Stimulated activated CD4-positive, alpha-beta T cell treated with anti-CD3 and anti-CD28 coated beads, Interleukin-1b, Interleukin-23, amount 100 ng/mL, for 1 hour (primary cell): ENCODE measurements at places on chromosomes 7 and 10.

DNA sequence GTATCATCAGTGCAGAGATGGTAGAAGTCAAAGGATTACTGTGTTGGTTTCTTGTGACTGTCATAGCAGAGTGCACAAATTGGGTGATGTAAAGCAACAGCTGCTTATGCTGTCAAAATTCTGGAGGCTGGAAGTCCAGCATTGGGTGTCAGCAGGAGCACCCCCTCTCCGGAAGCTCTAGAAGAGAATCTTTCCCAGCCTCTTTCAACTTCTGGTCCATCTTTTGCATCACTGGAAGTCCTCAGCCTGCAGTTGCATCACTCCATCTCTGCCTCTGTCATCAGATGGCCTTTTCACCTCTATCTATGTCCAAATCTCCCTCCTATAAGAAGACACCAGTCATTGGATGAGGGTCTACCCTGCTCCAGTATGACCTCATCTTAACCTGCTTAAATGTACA lies 35.8 kb upstream of the GALNTL5 start:
- DNase-seq: no peak

DNA sequence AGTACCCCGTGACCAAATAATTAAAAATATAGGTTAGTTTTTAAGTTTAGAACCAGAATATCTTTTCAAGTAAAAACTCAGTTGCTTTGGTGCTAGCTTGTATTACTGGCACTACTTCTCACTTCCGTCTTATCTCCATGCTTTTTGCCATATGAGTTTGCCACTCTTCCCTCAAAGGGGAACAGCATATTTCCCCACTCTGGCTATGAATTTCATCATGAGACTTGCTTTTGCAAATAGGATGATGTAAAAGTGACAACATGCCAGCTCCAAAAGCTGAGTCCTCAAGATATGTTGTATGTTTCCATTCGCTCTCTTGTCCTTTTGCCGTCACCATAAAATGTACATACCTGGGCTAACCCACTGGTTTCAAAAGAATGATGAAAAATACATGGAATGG lies 178.1 kb upstream of the SEMA3A start:
- DNase-seq: no peak

DNA sequence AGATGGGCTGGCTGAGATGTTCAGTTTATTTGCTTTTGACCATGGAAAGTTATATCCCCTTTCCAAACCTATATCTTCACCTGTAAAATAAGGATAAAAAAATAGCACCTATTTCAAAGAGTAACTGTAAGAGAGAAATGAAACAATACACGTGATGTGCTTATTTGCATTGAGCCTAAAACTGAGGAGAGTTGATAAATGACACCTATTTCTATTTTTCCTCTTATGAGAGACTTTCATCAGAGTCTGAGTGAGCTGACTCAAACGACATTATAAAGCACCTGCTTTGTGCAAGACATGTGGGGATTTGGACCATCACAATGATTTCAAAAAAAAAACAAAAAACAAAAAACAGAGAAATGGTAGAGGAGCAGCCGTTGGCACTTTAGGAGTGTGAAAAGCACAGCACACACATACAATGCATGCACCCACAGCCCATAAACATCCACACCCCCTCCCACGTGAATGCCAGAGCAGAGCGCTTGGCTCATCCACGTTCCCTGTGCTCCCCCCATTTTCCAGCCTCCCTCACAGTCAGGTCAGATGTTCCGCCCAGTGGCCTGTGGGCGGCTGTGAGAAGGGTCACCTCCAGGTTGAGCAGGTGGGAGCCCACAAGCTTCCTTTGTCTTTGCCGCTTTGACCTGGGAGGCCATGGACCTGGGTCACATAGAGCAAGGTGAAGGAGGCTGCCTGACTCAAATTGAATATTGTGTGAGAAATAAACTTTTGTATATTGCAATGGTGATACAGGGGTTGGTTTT lies 253.2 kb upstream of the ZNF32 start:
- no peak for DNase-seq

GRCh38 chr10:101032637-101033224 lies 1.7 kb downstream of the SFXN3 start:
- DNase-seq: no peak

DNA sequence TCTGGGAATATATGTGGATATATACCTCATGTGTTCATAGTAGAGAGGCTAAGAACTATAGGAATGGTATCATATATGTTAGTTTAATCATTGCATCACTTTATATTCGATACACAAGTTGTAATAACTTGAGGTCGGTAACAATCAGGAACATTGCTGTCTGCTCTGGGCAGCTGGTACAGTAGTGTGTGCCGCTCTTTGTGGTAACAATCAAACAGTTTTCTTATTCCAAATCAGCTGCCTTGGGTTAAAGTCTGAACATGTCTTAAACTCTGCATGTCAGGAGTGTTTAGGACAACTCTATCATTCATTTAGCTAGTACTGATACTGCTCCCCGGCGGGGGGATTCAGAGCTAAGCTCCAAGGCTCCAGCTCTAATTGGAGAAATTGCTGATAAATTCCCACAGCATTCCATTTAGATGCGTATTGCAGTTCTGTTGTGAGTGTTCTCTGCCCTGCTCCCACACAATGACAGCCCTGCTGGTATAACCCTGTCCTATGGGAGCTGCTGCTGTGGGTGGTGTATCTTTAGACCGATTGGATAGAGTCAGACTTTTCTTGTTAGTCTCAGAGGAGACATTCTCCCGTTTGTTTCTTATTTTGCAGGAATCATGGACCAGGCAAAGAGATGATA lies 707.5 kb upstream of the FZD8 start:
- DNase-seq: no peak

- DNase-seq: no peak
Observed at GRCh38 chr10:89374713-89375141, 3.1 kb upstream of the IFIT1B start.

DNA sequence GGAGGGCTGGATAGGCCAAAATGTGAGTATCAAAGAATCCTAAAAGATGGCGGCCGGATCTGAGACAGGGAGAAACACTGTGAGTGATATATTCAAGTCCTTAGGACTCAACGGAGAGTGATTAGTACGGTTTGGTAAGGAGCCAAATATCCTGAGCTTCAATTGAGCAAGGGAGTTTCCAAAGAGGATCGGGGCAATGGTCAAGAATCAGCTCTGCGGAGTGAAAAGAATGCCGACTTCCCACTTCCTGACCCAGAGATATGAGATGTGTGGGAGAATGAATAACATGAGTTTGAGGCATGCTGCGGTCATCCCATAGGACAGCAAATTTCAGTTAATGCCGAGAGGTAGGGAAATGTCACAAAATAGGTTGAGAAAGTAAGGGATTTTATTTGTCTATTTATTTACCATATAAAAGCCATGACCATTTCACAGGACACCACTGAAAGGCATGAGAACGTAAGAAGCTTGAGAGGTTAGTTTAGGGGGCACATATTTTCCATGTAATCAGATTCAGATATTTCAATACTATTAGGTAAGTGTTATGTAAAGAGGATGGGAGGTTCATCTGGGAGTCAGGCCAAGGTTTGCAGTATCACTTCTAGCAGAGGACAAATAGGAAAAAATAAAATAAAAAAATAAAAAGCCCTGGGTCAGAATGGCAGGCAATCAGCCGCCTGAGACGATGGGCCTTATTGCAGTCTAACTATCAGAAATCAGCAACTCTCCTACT lies 165.6 kb downstream of the HGF start:
- DNase-seq: no peak

DNA sequence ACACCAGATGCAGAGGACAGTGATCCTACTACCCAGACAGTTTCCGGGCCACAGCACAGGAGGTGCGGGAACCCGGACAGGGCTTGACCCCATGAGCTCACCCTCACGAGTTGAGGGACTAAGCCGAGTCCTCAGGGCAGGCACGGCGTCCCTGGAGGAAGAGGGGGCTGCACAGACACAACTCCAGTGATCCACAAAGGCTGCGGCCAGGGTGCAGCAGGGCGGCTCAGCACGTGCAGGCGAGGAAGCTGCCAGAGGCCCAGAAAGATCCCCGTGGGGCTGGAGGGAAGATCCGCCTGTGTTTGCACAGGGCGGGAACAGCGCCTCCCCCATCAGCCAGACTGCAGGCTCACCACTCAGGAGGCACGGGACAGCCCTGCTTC lies 45.9 kb upstream of the TMEM72 start:
- no peak for DNase-seq

- DNase-seq: no peak
Observed at GRCh38 chr10:104076743-104077160, 8.9 kb downstream of the COL17A1 start.

DNA sequence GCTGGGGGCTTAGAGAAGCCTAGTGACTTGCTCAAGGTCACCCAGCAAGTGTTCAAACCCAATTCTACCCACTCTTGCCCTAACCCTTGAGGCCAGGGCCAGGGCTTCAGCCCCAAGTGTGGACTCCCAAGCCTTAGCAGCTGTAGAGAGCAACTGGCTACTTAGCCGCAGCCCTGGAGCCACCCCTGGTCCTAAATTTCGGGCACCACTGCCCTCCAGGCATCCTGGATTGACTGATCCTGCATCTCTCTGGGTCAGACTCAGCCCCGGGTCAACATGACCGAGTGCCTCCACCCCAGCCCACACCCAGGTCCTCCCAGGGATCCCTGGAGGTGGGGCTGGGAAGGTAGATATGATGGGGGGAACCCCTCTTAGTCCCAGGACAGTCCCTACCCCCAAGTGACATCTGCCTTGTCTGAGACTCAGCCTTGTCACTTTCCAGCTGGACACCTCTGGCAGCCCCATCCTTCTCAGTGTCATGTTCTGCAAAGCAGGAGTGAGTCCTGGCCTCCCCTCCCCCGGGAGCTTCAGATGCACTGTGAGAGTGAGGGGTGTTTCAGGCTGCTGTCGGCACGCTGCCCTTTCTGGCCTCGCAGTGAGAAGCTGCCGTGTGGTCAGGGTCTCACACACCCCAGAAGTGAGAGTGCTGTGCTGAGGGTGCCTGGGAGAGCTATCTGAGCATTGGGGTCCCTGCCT lies 89.8 kb downstream of the ZMIZ1 start:
- DNase-seq: no peak
